ENCODE measurements at places on chromosomes 12 and 14. TPM values are rescaled to one million over a fixed set of nuclear protein-coding genes. Genes with fewer than 3 reads are reported as not detected.

GRCh38 chr12:78865516-78865915, 942 bp downstream of the SYT1 start:
- peak overlapping the region; percentile 95 for H3K4me3 ChIP-seq

DNA sequence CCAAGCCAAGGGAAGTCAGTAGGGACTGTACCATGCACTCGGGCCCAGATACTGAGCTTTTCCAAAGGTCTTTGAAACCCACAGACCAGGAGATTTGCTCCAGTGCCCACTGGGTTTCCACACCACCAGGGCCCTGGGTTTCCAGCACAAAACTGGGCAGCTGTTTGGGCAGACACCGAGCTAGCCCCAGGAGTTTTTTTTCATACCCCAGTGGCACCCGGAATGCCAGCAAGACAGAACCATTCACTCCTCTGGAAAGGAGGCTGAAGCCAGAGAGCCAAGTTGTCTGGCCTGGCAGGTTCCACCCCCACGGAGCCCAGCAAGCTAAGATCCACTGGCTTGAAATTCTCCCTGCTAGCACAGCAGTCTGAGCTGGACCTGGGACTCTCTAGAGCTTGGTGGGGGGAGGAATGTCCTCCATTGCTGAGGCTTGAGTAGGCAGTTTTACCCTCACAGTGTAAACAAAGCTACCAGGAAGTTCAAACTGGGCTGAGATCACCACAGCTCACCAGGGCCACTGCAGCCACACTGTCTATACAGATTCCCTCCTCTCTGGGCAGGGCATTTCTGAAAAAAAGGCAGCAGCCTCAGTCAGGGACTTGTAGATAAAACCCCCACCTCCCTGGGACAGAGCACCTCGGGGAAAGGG, 793.7 kb downstream of the RPS29 start:
- no peak overlapping the region for H3K4me3 ChIP-seq
- no peak overlapping the region for H3K27ac ChIP-seq
- no peaks in the 10 kb centered on the region for H3K36me3 ChIP-seq
- DNase-seq = no peak
- H3K27me3 ChIP-seq = no peaks in the 10 kb centered on the region

GRCh38 chr12:54428050-54429013, 9.3 kb upstream of the ITGA5 start:
- no peak overlapping the region for H3K4me3 ChIP-seq
- DNase-seq = no peak
- H3K36me3 ChIP-seq = no peaks in the 10 kb centered on the region
- H3K27me3 ChIP-seq = peaks cover 91% of the 10 kb centered on the region

GRCh38 chr12:88052686-88053085, 23.5 kb upstream of the C12orf50 start:
- no peaks in the 10 kb centered on the region for H3K4me1 ChIP-seq
- no peak overlapping the region for H3K27ac ChIP-seq
- H3K27me3 ChIP-seq = no peaks in the 10 kb centered on the region

DNA sequence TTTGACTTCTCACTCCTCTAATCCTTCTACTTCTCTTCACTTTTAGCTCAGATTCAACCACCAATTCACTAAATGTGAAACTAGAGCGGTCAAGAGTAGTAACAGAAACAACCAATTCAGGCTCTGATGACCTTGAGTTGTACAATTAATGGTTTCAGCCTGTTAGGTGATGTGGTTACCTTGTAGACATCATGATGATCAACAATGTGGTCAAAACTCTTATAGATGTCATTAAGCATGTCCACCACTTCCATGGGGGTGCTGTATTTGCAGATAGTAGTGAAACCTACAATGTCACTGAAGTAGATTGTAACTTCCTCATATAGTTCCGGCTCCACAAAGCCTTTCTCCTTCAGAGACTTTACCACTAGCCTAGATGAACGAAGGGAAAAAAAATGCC, 54.1 kb upstream of the PLBD1 start:
- H3K4me1 ChIP-seq = peaks cover 17% of the 10 kb centered on the region
- no peak for DNase-seq
- H3K36me3 ChIP-seq = no peaks in the 10 kb centered on the region
- no peaks in the 10 kb centered on the region for H3K27me3 ChIP-seq

- H3K4me1 ChIP-seq = no peaks in the 10 kb centered on the region
- no peak for DNase-seq
- H3K4me3 ChIP-seq = no peak overlapping the region
- peaks cover 6% of the 10 kb centered on the region for H3K27me3 ChIP-seq
Measured at GRCh38 chr12:45138609-45139008, 77.3 kb upstream of the ANO6 start.

DNA sequence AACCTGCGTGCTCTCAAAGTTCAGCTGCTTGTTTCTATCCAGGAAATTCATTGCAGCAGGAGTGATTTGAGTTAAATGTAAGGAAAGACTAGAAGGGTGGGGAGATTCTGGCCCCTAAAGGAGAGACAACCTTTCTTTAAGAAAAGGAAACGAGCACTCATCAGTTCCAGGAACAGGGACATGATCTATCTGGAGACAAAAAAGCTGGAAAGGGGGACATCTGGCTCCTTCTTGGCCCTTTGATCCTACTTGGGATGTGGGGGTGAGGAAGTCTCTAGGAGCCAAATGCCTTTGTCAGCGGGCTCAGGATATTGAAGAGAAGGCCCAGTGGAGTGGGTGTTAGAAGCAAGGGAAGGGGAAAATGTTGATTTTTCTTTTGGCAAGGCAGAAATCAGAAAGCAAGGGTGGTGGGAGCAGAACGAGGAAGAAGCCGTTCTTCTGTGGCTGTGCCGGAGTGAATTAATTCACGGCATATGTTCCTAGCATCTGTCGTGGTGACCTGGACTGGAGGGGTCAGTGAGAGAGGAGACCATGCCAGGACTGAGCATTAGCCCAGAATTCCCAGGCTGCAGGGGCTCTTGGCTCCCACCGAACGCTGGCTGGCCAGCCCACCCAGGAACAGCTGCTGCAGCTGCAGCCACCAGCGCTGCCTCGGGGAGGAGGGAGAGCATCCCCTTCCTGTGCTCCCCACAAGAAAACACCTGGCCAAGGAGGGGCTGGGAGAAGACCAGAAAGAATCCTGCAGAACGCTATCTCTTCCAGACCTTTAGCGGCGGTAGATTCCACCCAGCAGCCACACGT, 62.8 kb upstream of the GPATCH2L start:
- no peak for DNase-seq
- H3K27me3 ChIP-seq = peaks cover 48% of the 10 kb centered on the region
- H3K4me1 ChIP-seq = no peaks in the 10 kb centered on the region

DNA sequence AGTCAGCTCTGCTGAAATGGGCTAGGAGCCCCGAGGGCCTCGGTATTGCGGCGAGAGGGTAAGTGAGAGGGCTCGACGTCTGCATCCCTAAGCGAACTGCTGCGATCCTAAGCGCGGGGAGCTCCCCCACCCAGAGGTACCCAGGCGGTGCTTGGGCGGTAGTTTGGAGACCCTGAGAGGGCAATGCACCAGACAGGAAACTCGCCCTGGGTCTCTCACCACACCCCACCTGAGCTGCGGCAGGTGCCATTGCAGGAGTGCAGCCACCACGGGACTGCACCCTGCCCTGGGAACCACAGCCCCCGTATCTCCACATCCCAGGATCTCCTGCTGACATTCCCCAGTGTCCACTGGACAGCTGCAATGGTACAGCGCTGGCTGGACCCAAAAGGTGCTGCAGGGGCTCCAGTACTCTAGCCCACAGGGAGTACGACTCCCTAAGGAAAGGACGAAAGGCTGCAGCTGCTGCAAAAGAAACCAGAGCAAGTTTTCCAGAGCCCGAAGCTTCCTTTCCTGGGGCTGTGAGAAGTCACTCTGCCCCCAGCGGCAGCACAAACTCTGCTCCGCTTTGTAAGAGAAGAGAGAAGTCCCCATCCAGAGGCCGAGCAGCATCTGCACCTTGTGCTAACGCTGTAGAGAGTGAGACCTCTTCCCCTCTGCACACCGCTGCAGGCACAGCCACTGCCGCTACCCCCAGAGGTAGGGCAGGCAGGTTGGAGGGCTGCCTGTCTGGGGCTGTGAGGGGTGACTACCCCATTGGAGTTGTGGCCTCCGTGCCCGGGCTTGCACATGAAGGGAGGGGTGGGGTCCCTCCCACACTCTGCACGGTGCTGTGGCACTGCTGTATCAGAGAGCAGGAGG, 31.1 kb upstream of the MON2 start:
- H3K36me3 ChIP-seq = peaks cover 11% of the 10 kb centered on the region
- H3K27me3 ChIP-seq = peaks cover 26% of the 10 kb centered on the region
- H3K27ac ChIP-seq = no peak overlapping the region

GRCh38 chr12:24111616-24112015, 162.1 kb upstream of the SOX5 start:
- H3K36me3 ChIP-seq = no peaks in the 10 kb centered on the region
- H3K4me1 ChIP-seq = no peaks in the 10 kb centered on the region
- no peak overlapping the region for H3K4me3 ChIP-seq

DNA sequence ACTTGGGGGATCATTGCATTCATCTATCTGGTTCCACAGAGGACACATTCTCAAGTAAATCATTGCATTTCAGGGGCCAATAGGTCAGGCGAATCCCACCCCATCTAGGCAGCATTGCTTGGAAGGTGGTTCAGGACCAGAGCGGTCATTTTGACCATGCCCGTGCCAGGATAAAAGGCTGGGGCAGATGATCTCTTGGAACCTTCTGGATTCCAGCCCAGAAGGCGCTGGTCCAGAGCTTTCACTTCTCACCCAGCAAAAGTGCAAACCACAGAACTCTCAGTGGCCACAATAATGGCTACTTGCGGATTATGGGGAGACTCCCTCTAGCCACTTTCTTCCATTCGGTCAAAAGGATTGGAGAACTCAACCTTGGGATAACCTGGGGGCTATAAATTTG, 595 bp upstream of the KRT85 start:
- no peak overlapping the region for H3K27ac ChIP-seq
- H3K27me3 ChIP-seq = no peaks in the 10 kb centered on the region
- no peaks in the 10 kb centered on the region for H3K36me3 ChIP-seq
- no peak for DNase-seq

GRCh38 chr12:80756875-80757274, 40.2 kb downstream of the MYF5 start:
- no peaks in the 10 kb centered on the region for H3K27me3 ChIP-seq
- no peak for DNase-seq
- H3K4me1 ChIP-seq = no peaks in the 10 kb centered on the region
- H3K36me3 ChIP-seq = no peaks in the 10 kb centered on the region

- H3K4me3 ChIP-seq = no peak overlapping the region
- no peaks in the 10 kb centered on the region for H3K27me3 ChIP-seq
- no peak for DNase-seq
- H3K27ac ChIP-seq = no peak overlapping the region
Measured at GRCh38 chr14:26598081-26598671, 343 bp upstream of the NOVA1 start.

GRCh38 chr12:109875572-109876131, 4.7 kb downstream of the GLTP start:
- H3K27ac ChIP-seq = no peak overlapping the region
- H3K4me1 ChIP-seq = peaks cover 17% of the 10 kb centered on the region
- H3K27me3 ChIP-seq = no peaks in the 10 kb centered on the region
- peaks cover 16% of the 10 kb centered on the region for H3K36me3 ChIP-seq

DNA sequence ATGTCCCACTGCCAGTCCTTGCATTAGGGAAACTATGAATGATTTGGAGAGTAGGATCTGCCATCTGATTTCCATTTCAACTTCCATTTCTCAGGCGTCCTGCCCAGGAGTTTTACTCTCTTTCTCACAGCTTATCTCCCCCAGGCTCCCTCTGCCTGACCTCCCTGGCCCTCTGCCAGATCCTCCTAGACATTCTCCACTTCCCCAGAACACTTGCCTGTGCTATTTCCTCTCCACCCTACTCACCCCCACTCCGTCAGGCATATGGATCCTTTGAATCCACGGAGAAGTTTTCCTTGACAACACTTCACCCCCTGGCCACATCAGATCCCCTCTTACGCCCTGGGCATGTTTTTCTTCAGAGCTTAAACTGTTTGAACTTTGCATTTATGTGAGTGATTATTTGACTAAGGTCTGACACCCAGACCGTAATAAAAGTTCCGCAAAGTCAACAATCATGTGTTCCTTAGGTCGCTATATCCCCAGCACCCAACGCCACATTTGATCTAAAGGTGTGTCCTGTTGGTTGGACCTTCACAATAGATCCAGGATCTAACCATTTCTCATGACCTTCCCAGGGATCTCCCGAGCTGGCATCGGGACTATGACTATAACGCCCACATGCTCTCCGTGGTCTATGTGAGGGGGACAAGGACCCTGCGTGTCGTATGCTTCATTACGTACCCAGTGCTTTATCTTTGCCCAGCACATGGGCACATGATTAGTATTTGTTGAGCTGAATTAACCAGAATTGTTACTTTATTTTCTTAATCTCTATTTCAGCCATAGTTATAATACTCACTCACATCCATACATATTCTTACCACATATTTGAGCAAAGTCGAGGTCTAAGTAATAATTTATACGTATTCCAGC, 255.8 kb upstream of the FOXN3 start:
- peaks cover 12% of the 10 kb centered on the region for H3K4me1 ChIP-seq
- H3K4me3 ChIP-seq = no peak overlapping the region
- peak; percentile 10 for DNase-seq
- peaks cover 9% of the 10 kb centered on the region for H3K27me3 ChIP-seq
- no peak overlapping the region for H3K27ac ChIP-seq

DNA sequence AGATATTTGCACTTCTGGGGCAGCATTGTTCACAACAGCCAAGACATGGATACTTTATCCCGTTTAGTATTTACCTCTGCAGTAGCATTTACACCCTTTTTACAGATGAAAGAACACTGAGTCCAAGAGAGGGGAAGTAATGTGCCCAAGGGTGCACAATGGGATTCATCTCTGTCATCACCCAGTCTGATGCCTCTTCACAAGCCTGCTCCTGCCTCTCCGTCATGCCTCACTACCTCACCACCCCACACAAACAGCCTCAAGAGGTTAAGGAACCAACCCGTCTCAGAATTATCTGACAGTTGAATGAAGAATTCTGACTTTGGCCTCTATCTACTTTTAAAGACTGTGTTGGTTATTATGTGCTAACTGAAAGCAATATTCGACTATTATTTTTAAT, 368.4 kb downstream of the ATP23 start:
- H3K36me3 ChIP-seq = peaks cover 7% of the 10 kb centered on the region
- DNase-seq = no peak
- no peaks in the 10 kb centered on the region for H3K27me3 ChIP-seq

DNA sequence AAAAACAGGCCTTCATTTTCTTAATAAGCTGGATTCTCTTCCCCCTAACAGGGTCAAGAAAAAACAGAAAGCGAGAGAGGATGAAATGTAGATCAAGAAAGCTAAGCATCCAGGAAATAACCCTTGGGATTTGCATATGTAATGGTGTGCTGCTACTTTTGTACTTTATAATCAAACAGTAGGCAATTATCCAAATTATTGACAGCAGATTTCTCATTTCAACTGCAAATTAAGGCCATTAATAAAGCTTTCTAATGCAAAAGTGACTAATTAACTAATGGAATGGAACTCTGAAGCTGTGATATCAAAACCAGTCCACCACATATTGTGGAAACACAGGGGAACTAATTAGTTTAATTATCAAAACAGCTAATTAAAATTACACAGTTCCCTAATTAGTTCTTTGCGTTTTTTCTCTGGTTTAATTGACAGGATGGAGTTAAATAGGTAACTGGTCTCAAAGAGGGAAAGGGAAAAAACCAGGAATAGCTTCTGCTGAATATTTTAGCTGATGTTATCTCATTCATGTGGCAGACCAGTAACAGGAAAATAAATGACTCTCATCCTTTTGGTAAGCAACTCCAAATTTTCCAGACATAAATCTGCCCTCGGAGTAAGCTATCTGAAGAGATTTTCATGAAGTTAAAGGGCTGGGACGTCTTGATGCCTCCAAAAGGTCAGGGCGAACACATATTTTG, 182.7 kb upstream of the LMO3 start:
- DNase-seq = no peak
- no peak overlapping the region for H3K4me3 ChIP-seq
- H3K27me3 ChIP-seq = no peaks in the 10 kb centered on the region
- no peak overlapping the region for H3K27ac ChIP-seq

Gene CNTN1
- total RNA-seq = not detected

Gene TGM1
- total RNA-seq = 4.5 TPM

Gene MANSC4
- not detected for total RNA-seq

Gene SAMD15
- 1.1 TPM for total RNA-seq

Gene LRR1
- 27.3 TPM for total RNA-seq

All from Calu3 (cell line).